ENCODE measurements at places on chromosomes 4 and X.
A peak's percentile ranks its signal among the peaks of the same experiment; 100 is the strongest.

DNA sequence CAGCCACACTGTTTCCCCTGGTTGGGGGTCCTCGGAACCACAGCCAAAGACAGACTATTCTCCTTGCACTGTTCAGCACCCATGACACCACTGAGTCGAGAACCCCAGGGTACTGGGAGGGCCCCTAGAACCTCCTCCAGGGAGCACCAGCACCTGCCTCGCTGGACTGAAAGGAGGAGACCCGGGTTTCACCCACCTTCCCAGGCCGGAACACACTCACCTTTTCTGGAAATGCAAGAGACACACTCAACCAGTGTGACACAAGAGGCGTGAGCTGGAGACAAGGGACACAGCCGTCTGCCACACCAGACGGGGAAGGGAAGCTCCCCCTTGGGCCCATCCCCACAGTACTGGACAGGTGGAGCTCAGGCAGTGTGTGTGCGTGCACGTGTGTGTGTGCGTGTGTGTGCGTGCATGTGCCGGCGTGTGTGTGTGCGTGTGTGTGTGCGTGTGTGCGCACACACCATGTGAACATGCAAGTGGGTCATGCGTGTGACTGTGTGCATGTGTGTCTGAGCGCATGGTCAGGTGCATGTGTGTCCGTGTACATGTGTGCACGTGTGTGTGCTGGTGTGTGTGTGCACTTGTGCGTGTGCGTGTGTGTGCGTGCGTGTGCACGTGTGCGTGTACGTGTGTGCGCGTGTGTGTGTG lies 128.8 kb upstream of the NKX1-1 start:
- H3K4me1 ChIP-seq: no peaks in the 10 kb centered on the region
- DNase-seq: peak; percentile 29
- no peak overlapping the region for H3K4me3 ChIP-seq
- no peaks in the 10 kb centered on the region for H3K36me3 ChIP-seq
- no peak overlapping the region for H3K27ac ChIP-seq

DNA sequence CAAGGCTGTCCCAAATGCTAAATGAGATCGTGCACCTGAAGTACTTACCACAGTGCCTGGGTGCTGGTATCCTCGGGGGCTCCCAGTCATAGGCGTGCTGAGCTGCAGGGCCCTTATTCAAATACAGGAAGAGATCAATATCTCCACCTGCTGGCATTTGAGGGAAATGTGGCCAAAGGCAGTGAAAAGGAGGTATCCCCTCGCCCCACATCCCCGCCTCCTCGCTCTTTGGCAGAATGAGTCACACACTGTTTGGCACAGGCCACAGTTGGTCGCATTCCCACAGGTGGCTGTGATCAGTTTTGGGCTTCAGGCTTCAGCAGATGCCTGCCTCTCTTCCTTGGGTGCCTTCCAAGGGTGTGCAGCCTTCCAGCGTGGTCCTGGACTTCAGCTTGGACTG lies 28.4 kb downstream of the ZNF185 start:
- no peaks in the 10 kb centered on the region for H3K27me3 ChIP-seq
- no peaks in the 10 kb centered on the region for H3K4me1 ChIP-seq
- H3K27ac ChIP-seq: no peak overlapping the region
- no peak for DNase-seq

GRCh38 chr4:137025484-137026059 lies 506.7 kb downstream of the PCDH18 start:
- no peaks in the 10 kb centered on the region for H3K27me3 ChIP-seq
- no peaks in the 10 kb centered on the region for H3K4me1 ChIP-seq
- no peak overlapping the region for H3K4me3 ChIP-seq
- no peaks in the 10 kb centered on the region for H3K36me3 ChIP-seq
- no peak for DNase-seq
- H3K27ac ChIP-seq: no peak overlapping the region

GRCh38 chr4:165190591-165191347 lies 16.6 kb upstream of the KLHL2 start:
- no peak overlapping the region for H3K27ac ChIP-seq
- no peaks in the 10 kb centered on the region for H3K27me3 ChIP-seq
- H3K36me3 ChIP-seq: no peaks in the 10 kb centered on the region
- no peak overlapping the region for H3K4me3 ChIP-seq

GRCh38 chr4:133465022-133465421 lies 315.9 kb downstream of the PCDH10 start:
- no peaks in the 10 kb centered on the region for H3K27me3 ChIP-seq
- H3K4me1 ChIP-seq: no peaks in the 10 kb centered on the region
- H3K27ac ChIP-seq: no peak overlapping the region
- no peak for DNase-seq
- no peaks in the 10 kb centered on the region for H3K36me3 ChIP-seq
- no peak overlapping the region for H3K4me3 ChIP-seq

DNA sequence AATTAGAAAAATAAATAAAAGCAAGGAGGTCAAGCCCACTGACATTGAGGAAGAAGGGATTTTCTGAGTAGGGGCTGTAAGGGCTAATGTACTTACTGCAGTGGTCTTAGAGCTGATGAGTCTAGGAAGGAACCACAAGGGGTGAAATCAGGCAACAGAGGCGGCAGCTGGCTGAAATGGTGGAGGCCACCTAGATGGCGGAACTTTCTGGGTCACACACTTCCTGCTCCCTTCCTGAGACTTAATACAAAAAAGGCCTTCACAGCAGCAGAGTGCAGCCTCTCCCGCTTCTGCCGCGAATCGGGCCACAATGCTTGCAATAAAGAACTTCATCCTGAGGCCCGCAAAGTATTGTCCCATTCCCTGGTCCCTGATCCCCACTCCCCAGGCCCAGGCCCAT lies 15.4 kb downstream of the SNX12 start:
- H3K36me3 ChIP-seq: no peaks in the 10 kb centered on the region
- no peak overlapping the region for H3K27ac ChIP-seq
- no peaks in the 10 kb centered on the region for H3K27me3 ChIP-seq

DNA sequence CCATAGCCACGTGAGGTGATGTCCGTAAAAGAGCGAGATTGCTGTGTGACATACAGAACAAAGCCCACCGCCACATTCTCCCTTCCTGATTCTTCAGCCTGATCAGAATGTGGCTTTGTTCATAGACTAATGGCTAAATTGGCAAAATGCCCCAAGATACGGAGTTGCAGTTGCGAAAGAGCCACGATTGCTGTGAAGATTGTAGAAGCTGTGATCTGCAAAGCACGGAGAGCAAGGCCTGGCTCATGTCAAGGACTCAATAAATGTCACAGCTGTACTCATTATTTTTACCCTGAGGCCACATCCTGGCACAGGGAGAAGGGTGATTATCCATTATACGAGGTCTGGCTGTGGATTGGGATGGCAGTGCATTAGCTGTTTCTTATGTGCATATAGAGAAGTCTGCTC lies 34.2 kb downstream of the ARSD start:
- DNase-seq: no peak
- no peak overlapping the region for H3K27ac ChIP-seq
- H3K36me3 ChIP-seq: no peaks in the 10 kb centered on the region
- H3K4me3 ChIP-seq: no peak overlapping the region
- no peaks in the 10 kb centered on the region for H3K4me1 ChIP-seq

DNA sequence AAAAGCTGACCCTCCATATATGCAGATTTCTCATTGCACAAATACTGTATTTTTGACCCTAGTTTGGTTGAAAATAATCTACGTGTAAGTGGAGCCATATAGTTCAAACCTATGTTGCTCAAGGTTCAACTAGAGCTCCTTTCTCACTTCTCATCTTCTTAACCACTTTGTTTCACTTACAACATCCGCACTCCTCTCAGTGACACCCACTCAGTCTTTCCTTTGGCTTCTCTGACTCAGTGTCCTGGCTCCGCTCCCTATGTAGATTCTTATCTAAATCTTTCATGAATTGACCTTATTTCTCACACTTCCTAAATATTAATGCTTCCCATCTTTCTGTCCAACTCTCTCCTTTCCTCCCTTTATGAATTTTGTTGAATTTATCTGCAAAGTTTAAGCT lies 32.9 kb upstream of the DKK2 start:
- no peaks in the 10 kb centered on the region for H3K27me3 ChIP-seq
- H3K27ac ChIP-seq: no peak overlapping the region
- DNase-seq: no peak
- H3K4me3 ChIP-seq: no peak overlapping the region
- H3K36me3 ChIP-seq: no peaks in the 10 kb centered on the region
- H3K4me1 ChIP-seq: no peaks in the 10 kb centered on the region

- H3K27me3 ChIP-seq: no peaks in the 10 kb centered on the region
- DNase-seq: no peak
- H3K4me3 ChIP-seq: peak overlapping the region; percentile 63
- peaks cover 3% of the 10 kb centered on the region for H3K4me1 ChIP-seq
Measured at GRCh38 chrX:13688384-13688957, 457 bp upstream of the RAB9A start.

- H3K4me3 ChIP-seq: no peak overlapping the region
- no peaks in the 10 kb centered on the region for H3K4me1 ChIP-seq
- H3K27ac ChIP-seq: no peak overlapping the region
- DNase-seq: no peak
- H3K27me3 ChIP-seq: no peaks in the 10 kb centered on the region
- H3K36me3 ChIP-seq: no peaks in the 10 kb centered on the region
Measured at GRCh38 chr4:36024901-36025660, 219.2 kb downstream of the ARAP2 start.

GRCh38 chr4:45229206-45229605 lies 502.9 kb upstream of the GNPDA2 start:
- no peak overlapping the region for H3K27ac ChIP-seq
- H3K27me3 ChIP-seq: no peaks in the 10 kb centered on the region
- no peak for DNase-seq

- no peak overlapping the region for H3K27ac ChIP-seq
- no peak overlapping the region for H3K4me3 ChIP-seq
- no peaks in the 10 kb centered on the region for H3K36me3 ChIP-seq
- no peaks in the 10 kb centered on the region for H3K27me3 ChIP-seq
- DNase-seq: no peak
Measured at GRCh38 chr4:96352051-96352517, 512.2 kb downstream of the PDHA2 start.

DNA sequence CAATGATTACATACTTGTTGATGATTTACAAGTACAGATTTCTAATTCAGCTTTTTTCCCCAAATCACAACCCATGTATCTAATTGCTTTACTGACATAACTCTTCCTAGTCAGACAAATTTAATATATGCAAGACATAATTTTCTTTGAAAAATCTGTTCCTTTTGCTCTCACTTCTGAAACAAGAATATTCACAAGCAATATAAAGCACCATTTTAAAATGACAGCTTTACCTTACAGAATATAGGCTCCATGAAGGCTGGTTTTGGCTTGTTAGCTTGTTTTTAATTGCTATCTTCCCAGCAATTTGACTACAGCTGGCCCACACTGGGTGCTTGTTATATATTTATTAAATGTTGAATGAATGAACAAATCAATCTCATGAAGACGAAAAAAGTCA lies 24.5 kb downstream of the GPM6A start:
- DNase-seq: no peak
- H3K27me3 ChIP-seq: no peaks in the 10 kb centered on the region
- no peak overlapping the region for H3K4me3 ChIP-seq
- no peak overlapping the region for H3K27ac ChIP-seq

DNA sequence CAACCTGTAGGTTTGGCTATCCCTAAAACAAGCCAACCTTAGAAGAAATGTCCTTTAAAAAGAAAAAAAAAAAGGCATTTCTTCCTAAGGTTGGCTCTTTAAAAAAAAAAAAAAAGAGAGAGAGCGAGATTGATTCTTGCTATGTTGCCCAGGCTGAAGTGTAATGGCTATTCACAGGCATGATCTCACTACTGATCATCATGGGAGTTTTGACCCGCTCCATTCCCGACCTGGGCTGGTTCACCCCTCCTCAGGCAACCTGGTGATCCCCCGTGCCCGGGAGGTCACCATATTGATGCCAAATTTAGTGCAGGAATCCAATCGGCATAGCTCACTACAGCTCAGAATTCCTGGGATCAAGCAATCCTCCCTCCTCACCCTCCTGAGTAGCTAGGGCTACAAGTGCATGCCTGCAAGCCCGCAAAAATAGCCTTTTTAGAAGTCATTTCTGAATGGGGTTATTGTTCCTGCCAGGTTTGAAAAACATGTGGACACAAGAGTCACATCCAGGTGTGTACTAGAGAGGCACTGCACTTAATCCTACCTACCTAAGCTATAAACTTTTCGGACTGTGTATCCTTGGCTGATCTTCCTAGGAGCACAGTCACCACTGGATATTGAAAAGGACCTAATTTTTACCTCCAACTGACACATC lies 61.4 kb upstream of the ZCCHC13 start:
- DNase-seq: no peak
- no peaks in the 10 kb centered on the region for H3K4me1 ChIP-seq
- no peaks in the 10 kb centered on the region for H3K27me3 ChIP-seq
- peaks cover 9% of the 10 kb centered on the region for H3K36me3 ChIP-seq
- no peak overlapping the region for H3K27ac ChIP-seq

DNA sequence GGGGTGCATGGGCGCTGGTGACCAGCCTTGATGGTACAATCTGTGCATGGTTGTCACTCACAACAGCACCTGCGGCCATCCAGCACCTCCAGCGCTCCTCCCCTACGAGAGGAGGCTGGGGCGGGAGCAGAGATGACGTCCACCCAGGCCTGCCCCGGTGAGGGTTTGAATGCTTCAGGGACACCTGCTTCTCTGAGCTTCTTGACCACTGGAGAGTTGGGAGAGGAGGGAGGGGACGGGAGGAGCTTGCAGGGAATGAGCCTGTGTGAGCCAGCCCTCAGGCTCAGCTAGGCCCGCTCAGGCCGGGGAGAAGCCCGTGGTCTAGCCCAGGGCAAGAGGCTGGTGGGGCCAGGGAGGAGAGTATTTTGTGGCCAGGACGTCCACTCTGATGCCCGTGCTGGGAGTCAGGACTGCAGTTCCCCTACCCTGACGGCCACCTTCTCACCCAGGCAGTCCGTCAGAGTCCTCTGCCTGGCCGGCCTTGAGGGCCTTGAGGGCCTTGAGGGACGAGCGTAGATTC lies 59.2 kb downstream of the CPZ start:
- no peak overlapping the region for H3K4me3 ChIP-seq
- H3K27ac ChIP-seq: no peak overlapping the region
- no peak for DNase-seq
- H3K4me1 ChIP-seq: no peaks in the 10 kb centered on the region
- H3K27me3 ChIP-seq: peaks cover 18% of the 10 kb centered on the region
- H3K36me3 ChIP-seq: no peaks in the 10 kb centered on the region

DNA sequence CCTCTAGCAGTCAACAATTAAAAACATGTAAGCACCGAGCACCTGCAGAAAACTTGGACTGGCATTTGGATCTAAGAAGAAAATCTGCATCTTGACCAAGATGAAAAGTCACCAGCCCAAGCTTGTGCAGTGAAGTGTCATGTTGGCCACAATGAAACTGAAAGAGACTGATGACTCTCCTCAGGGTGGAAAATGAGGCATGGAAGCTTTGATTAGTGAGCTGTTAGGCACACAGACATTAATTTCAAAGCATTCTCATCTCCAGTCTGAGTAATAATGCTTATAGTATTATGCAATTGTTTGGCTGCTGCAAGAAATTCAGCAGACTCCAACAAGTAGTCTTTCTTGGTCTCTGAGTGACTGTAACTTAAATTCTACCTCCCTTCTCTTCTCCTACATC lies 150.1 kb downstream of the AR start:
- no peaks in the 10 kb centered on the region for H3K4me1 ChIP-seq
- no peaks in the 10 kb centered on the region for H3K36me3 ChIP-seq
- DNase-seq: no peak
- no peak overlapping the region for H3K4me3 ChIP-seq

All from lower lobe of right lung (tissue), 2 donors.